Sciatic nerve (tissue), 2 donors: ENCODE measurements at places on chromosomes 5 and 9. TPM values are rescaled to one million over a fixed set of nuclear protein-coding genes. Genes with fewer than 3 reads are reported as not detected.

SLC22A5 gene
- total RNA-seq: 16.0 TPM

SLC6A18 gene
- total RNA-seq: not detected

DMRT3 gene
- total RNA-seq: 0.40 TPM

PTPN3 gene
- 1.0 TPM for total RNA-seq

ADRA1B gene
- 1.6 TPM for total RNA-seq

FRMD3 gene
- 38.1 TPM for total RNA-seq

QRFP gene
- not detected for total RNA-seq

FOXD4L4 gene
- total RNA-seq: not detected

ANKRD31 gene
- total RNA-seq: 0.53 TPM

JADE2 gene
- 55.0 TPM for total RNA-seq

ZDHHC11 gene
- 4.9 TPM for total RNA-seq

RPL37 gene
- 1,013 TPM for total RNA-seq

NIPSNAP3A gene
- 28.9 TPM for total RNA-seq

C5orf58 gene
- total RNA-seq: not detected

ZNF169 gene
- total RNA-seq: 11.8 TPM

SPATA31D4 gene
- not detected for total RNA-seq

OTULINL gene
- total RNA-seq: 15.6 TPM

ARSI gene
- total RNA-seq: 6.3 TPM

MAMDC2 gene
- 18.5 TPM for total RNA-seq

CARTPT gene
- total RNA-seq: not detected

SLC36A3 gene
- not detected for total RNA-seq

WNT8A gene
- total RNA-seq: not detected

SLC27A6 gene
- 57.2 TPM for total RNA-seq

COL15A1 gene
- 94.6 TPM for total RNA-seq

SLU7 gene
- total RNA-seq: 60.7 TPM

SLC23A1 gene
- not detected for total RNA-seq

SPATA31A3 gene
- not detected for total RNA-seq

CCDC187 gene
- 0.13 TPM for total RNA-seq

GFI1B gene
- total RNA-seq: not detected

MEF2C gene
- 97.3 TPM for total RNA-seq

GKAP1 gene
- total RNA-seq: 11.5 TPM

F2RL1 gene
- 0.76 TPM for total RNA-seq

TAF1L gene
- total RNA-seq: not detected

TRAPPC13 gene
- 23.7 TPM for total RNA-seq

FGFR4 gene
- 1.4 TPM for total RNA-seq

CNTLN gene
- 22.4 TPM for total RNA-seq

FAM151B gene
- total RNA-seq: 3.9 TPM

ST8SIA4 gene
- 17.3 TPM for total RNA-seq

IFNA2 gene
- not detected for total RNA-seq

SLC1A3 gene
- total RNA-seq: 19.4 TPM

MAP1B gene
- total RNA-seq: 218 TPM

PCDHGB5 gene
- total RNA-seq: 16.3 TPM

HTR4 gene
- total RNA-seq: 0.13 TPM

OR13C5 gene
- not detected for total RNA-seq
